ENCODE measurements at places on chromosomes 13 and 19.

DNA sequence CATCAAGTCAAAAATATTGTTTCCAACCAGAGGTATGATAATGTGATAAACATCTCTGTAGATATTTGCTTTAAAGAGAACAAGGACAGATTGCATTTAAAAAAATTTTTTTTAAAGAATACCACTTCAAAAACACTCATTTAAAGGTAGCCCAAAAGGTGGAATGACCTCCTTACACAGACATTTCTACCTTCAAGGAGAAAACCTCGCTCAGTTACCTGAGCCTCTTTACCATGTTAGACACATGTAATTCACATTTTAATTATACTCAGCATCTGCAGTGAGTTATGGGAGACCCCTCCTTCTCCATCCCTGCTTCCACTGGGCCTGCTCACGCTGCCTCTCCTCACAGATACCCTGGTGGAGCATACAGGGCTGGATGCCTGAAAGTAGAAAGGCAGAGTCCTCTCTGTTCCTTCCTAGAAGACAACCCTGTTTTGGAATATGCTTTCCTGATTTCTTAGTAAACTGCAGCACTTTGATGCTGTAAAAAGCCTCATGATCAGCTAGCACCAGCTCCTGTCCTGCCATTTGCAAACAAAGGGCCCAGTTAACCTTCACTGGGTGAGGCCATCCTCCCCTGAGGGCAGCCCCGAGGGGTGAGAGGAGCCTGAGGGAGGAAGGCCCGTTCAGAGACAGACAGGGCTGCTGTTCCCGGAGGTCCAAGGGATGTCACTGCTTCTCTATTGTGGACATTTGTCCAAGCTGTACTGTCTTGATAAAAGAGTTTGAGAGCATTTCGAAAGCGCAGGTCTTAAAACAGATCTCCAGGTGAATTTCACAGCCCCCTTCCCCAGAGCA, 117.8 kb downstream of the IRS2 start:
- no peak for DNase-seq

DNA sequence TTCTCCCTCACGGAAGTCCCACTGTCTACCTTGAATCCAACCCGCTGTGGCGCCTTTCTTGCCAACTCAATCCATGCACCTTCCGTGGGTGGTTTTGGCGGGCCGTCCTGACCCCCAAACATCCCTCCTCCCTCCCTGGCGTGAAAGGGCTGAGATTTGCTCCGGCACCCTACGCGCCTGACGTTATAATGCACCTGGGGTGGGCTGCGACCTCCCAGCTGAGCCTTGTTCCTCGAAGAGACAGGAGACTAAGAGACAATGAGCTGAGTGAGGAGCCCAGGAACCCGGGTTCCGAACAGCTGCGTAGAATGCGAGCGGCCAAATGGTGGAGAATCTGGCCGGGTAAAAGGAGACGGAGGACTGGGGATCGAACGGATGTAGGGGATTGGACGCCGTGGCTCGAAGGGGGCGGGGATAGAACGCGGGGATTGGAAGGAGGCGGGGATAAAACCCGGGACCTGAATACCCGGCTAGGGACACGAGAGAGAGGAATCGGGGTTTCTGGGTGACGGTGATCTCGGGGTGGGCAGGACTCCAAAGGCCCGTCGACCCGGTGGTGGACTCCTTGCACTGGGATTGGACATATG, at the start of gene CPT1C:
Gene CPT1C (plus strand): TSS at position 461 of the 587 bp plus-strand sequence. CDS start 1,137 bp downstream, outside the sequence.
- peak; percentile 90 for DNase-seq

GRCh38 chr13:110559429-110559943, 2.0 kb downstream of the RAB20 start:
- DNase-seq = no peak

- no peak for DNase-seq
Observed at GRCh38 chr13:113803409-113804016, 44.5 kb downstream of the TMEM255B start.

- no peak for DNase-seq
Observed at GRCh38 chr19:3328743-3329142, 37.6 kb upstream of the NFIC start.

DNA sequence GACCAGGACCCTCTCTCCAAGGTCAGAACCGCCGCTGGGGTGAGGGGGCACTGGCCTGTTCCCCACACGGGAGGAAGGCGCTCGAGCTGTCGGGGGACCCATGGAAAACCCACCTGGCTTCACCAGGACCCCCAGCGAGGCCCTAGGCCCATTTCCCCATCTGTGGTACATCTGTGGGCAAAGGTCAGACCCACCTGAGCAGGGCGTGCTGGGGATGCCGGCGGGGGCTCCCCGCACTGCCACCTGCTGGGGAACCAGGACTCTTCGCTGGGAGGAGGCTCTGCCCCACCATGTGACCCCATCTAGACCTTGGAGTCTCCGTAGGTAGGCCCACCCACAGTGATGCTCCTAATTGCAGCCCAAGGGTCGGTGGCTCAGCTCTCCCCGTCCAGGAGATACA, 511 bp downstream of the WDR88 start:
- DNase-seq = no peak

DNA sequence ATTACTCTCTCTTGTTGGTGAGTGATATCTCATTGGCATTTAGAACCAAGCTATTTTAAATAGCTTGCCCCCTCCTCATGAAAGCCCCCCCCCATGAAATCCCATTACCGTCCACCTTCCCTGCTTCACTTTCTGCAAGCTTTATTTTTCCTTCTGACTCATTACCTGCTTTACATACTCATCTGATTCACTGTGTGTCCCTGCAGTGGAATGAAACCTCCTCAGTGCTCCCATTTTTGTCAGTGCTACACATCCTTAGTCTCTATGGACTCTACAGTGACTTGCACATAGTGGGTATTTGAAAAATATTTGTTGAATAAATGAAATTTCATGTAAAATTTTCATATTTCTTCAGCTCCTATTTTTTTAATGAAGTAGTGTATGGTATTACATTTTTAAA, 62.3 kb downstream of the DOCK9 start:
- no peak for DNase-seq

DNA sequence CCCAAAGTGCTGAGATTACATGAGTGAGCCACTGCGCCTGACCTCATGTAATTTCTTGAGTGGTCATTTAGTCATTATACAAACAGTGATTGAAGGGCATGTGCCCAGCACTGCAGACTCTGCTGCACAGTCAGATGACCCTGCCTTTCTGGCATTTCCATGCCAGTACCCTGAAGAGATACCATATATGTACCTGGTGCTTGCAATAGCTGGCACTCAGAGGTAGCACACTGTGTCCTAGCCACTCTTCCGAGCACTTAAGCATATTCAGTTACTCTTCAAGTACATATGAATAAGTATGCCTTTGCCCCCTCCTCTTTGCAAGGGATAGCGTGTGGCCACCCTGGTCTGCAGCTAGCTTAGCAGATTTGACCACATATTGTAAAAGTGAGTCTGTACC, 15.5 kb downstream of the STX10 start:
- DNase-seq = no peak

DNA sequence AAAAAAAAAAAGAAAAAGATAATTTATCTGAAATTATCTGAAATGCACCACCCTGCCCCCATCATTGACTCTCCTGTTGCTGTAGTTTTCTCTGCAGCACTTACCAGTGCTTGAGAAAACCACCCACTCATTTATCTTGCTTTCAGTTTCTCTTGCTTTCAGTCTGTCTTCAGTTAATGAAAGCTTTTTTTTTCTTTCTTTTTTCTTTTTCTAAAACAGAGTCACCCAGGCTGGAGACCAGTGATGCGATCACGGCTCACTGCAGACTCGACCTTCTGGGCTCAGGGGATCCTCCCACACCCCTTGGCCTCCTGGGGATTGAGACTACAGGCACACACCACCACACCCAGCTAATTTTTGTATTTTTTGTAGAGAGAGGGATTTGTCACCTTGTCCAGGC, 4.3 kb upstream of the ACP5 start:
- no peak for DNase-seq

GRCh38 chr19:412356-413355, 3.7 kb upstream of the C2CD4C start:
- DNase-seq = no peak

- DNase-seq = peak; percentile 90
Observed at GRCh38 chr19:54209811-54210494, 9.3 kb downstream of the RPS9 start.

- DNase-seq = no peak
Observed at GRCh38 chr19:31519256-31519655, 170.0 kb upstream of the TSHZ3 start.

GRCh38 chr19:2332341-2333026, 4.0 kb downstream of the SPPL2B start:
- DNase-seq = peak; percentile 83

- DNase-seq = peak; percentile 89
Observed at GRCh38 chr19:18589380-18590272, 1.0 kb downstream of the REX1BD start.

DNA sequence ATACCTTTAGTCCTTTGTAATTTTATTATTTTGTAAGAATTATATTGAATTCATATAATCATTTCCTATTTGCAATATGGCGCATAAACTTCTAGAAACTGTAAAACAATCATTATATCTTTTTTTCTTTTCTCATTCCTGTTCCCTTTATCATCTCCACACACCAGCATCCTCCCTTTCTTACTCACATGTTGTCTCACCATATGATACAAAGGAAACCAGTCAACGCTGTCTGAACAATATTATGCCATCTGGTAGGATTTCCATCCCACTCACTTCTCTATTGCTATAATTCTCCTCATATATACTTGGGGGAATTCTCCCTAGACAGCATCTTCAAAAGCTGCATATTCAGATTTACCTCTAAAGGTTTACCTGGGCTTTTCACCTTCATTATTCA, 389.8 kb downstream of the NDFIP2 start:
- no peak for DNase-seq

- DNase-seq = no peak
Observed at GRCh38 chr13:77896977-77897376, 21.7 kb downstream of the EDNRB start.
